ENCODE measurements at places on chromosomes 16 and 17. TPM values are rescaled to one million over a fixed set of nuclear protein-coding genes. Genes with fewer than 3 reads are reported as not detected.

DNA sequence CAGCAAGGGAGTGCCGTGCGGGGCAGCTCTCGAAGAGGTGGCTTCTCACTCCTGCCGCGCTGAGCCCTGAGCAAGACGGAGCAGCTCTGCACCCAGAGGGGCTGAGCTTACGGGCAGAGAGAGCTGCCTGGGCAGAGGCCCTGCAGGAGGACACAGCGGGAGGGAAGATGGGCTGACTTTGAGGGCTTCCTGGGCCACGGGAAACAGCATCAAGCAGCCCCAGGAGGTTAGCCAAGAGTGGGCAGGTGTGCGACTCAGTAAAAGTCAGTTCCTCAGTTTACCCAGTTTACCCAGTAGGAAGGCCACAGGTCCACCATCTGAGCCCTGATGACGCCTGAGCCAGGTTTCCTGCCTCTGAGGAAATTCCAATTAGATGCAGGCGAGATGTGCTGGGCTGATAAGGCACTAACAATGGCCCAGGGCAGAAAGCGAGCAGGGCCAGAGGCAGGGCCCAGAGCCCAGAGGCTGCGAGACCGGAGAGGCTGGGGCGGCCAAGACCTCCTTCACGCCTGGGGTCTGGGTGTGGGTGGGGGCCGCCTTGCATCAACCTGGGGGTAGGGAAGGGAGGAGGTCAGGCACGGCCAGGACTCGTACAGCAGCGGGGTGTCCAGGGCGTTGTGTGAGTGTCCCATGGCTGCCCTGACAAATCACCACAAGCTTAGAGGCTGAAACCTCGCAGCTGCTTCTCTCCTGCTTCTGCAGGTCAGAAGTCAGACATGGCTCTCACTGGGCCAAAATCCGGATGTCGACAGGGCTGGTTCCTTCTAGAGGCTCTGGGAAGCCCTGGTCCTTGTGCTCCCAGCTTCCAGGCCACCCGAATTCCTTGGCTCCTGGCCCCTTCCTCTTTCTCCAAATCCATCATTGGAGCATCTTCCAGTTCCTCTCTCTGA, 32.0 kb upstream of the CIBAR2 start:
- no peak for DNase-seq

- DNase-seq, result no peak
Measured at GRCh38 chr17:63762161-63763078, 11.0 kb downstream of the CCDC47 start.

- no peak for DNase-seq
Measured at GRCh38 chr16:28824717-28824973, 1.8 kb downstream of the ATXN2L start.

DNA sequence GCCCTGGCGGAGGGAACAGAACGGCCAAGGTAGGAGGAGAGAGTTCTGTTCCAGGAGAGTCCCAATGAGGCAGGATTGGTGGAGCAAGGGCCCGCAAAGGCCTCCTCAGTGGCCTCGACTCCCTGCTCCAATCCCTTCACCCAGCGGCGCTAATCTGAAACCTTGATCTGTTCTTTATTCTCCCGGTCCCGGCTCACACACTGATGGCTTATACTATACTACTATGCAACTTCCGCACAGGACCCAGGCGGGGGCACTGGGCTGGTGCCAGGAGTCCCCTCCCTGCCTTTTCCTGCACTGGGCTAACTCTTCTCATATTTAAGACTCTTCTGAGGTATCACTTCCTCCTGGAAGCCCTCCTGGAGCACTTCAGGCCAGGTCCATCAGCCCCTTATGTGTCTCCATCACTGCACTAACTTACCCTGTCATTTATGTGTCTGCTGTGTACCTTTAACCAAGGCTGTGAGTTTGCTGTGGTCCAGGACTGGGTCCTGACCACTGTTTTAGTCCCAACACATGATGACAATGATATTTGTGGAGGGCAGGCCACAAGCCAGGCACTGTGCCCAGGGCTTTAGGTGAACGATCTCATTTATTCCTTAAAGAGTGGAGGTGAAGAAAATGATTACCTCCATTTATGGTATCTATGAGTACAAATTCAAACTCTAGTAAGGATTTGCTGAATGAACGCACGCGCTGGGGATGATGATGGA, 6.8 kb downstream of the CCDC102A start:
- no peak for DNase-seq

DNA sequence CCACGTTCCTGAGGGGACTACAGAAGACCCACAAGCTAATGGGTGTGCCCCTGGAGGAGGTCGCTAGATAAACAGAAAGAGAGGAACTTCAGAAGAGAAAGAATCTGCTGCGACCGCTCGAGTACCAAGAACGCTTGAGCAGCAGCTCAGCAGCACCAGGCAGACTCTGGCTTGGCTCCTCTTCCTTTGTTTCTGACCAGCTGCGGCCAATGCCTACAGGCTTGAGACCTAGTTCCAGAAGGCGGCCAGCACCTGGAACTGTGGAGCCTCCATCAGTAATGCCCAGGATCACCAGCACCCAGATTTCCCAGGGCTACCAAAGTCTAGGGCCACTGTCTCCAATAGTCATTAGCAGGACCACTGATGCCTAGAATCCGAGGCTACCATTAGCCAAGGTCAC, 26.0 kb upstream of the GOSR2 start:
- no peak for DNase-seq

DNA sequence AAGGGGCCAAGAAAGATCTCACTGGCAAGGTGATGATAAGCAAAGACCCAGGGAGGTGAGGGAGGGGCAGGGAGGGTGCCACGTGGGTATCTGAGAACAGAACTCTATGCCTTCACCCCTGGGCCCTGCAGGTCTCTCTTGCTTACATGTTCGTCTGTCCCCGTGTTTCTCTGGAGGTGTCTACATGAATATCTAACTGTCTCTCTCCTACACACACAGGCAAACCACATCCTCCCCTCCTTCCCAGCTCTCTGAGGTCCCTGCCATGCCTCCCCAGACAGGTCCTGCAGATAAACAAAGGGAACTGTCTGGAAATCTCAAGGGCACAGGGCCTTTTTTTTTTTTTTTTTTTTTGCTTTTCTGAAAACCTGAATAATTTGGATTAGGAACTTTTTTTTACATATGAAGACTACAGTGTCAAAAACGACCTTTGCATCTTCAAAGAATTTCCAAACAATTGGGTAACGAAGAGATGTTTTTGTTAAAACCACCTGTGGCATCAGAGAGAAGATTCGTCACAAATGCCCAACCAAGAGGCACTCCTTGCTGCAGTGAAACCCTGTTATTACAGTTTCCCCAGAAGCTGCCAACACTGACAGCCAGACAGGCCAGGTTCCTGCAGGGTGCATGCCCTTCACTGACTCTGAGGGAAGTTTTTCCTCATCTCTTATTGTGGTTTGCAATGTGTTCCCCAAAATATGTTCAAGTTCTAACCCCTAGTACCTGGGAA, 17.8 kb downstream of the PLLP start:
- DNase-seq, result no peak

GRCh38 chr16:52548261-52549010, 1.5 kb upstream of the TOX3 start:
- DNase-seq, result no peak

- DNase-seq, result no peak
Measured at GRCh38 chr16:74778646-74779045, 4.0 kb upstream of the FA2H start.

DNA sequence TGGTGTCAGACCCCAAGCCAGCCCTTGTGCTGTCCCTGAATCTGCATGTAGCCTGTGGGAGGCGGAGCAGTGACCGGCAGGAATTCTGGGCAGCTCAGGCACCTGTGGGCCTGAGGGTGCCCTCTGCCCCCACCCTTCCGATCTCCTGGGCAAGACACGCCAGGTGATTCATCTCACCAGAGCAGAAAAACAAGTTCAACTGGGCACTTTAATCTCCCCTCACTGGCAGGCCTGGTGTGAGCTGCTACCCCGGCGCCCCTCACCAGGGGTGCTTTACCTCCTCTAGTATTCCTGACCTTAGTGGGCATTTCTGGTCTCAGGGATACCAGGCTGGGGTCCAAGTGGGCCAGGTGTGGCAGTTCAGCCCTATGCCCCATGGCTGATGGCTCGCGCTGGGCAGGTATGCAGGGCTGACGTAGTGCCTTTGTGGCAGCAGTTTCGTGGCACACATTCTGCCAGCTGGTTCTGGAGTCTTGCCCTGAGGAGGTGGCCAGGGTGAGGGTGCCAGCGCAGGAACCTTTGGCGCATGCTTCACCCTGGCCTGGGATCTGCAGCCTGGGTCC, 6.0 kb downstream of the ERBB2 start:
- peak; percentile 42 for DNase-seq

DNA sequence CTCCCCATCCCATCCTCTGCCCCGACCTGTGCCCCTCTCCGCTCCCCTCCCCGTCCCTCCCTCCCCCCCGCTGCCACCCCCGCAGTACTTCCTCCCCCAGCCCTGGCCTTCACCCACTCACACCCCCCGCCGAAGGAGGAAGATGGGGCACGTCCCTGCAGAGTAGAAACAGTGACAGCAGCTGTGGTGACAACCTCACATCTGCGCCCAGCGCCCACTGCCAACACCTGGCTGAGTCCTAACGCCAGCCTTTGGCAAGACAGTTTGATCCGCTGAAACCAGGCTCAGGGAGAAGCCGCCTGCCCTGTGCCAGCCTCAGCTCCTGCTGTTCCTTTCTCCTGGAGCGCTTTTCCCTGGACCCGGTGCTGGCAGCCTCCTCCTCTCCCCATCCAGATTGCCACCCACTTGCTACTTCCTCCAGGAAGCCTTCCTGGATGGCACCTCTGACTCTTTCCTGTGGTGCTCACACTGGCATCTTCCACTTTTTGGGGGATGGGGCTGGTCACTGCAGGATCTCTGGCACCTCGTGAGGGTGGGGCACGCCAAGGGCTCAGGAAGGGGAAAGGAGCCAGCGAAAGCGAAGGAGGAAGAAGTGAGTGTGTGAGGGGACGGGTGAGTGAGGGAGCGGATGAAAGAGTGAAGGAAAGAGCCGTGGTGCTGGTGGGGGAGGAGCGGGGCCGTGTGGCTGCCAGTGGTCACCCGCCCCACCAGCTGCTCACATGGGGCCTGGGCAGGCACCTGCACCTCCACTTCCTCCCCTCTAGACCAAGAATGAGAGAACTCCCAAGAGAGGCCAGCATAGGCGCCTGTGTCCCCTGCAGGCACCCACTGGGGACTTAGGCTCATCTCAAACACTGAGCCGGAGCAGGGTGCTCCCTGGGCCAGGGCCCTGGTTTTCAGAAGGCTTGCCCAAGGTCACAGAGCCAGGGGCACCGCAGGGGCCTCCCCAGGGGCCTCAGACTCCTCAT, 27.0 kb downstream of the ZFPM1 start:
- DNase-seq, result no peak

- DNase-seq, result no peak
Measured at GRCh38 chr16:22353191-22353919, 21.1 kb downstream of the CDR2 start.

DNA sequence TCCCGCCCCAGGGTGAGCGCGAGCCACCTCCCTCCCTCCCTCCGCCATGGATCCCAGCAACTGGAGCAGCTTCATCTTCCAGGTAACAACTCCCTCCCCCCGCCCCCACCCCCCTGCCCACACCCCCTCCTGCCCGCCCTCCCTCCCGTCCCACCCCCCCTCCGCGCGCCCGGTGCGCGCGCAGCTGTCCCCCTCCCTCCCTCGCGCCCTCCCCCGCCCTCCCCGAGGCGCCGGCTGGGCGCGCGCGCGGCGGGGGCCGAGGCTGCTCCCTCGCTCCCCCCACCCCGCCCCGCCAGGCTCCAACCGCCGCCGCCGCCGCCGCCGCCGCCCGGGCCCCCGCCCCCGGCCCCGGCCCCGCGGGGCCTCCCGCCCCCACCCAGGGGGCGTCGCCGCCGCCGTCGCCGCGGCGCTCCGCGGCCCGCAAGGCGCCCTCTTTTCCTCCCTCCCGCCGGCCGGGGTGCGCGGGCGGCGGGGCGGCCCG, at the start of gene MAZ:
MAZ (plus strand) TSS at position 431 of the 481 bp plus-strand sequence. CDS start 173 bp downstream, outside the sequence.
- DNase-seq, result no peak

DNA sequence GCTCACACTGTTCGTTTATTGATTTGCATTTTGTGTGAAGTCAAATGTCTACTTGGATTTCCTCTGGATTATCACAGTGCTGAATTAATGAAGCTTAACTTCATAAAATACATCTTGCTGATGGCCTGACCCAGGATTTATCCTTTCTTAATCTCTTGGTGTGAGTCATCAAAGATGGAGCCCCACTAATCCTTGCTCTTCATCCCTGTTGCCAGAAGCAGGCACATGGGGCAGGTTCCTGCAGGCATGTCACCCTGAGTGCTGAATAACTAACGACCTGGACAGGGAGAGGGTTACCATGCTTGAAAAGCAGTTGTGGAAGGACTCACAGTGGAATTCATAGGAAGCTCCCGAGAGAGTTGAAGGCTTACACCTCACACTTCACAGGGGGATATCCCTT, 56.0 kb upstream of the FA2H start:
- DNase-seq, result peak; percentile 37

- no peak for DNase-seq
Measured at GRCh38 chr17:81999587-81999975, 22.2 kb downstream of the ASPSCR1 start.

GRCh38 chr16:30997725-30998711, 12.4 kb downstream of the STX1B start:
- DNase-seq, result peak; percentile 88

GRCh38 chr17:6643451-6644125, 2.7 kb downstream of the TXNDC17 start:
- DNase-seq, result no peak

- DNase-seq, result no peak
Measured at GRCh38 chr17:31068291-31068690, 26.5 kb upstream of the NF1 start.

- DNase-seq, result no peak
Measured at GRCh38 chr17:38357486-38358123, 6.0 kb downstream of the SOCS7 start.

- peak; percentile 23 for DNase-seq
Measured at GRCh38 chr17:49987681-49988441, 7.2 kb downstream of the DLX3 start.

- no peak for DNase-seq
Measured at GRCh38 chr17:73030501-73030921, 62.0 kb downstream of the SLC39A11 start.

The KIF2B gene
- total RNA-seq, result not detected

The CNEP1R1 gene
- total RNA-seq, result 18.1 TPM

The TP53TG3 gene
- not detected for total RNA-seq

The RCVRN gene
- total RNA-seq, result not detected

The SYNGR3 gene
- total RNA-seq, result 1.8 TPM

The IRF8 gene
- total RNA-seq, result not detected

The SLC13A2 gene
- total RNA-seq, result not detected

The USH1G gene
- total RNA-seq, result 0.10 TPM

The IL34 gene
- 0.11 TPM for total RNA-seq

The TLE7 gene
- total RNA-seq, result not detected

The EXOC3L1 gene
- total RNA-seq, result not detected
